MCF 10A (cell line): ENCODE measurements at places on chromosomes 4 and X. TPM values are rescaled to one million over a fixed set of nuclear protein-coding genes. Genes with fewer than 3 reads are reported as not detected.

GRCh38 chr4:165879641-165880040 is 6.6 kb downstream of the TLL1 start:
- no peak overlapping the region for H3K4me3 ChIP-seq
- no peak overlapping the region for H3K27ac ChIP-seq
- peaks cover 10% of the 10 kb centered on the region for H3K4me1 ChIP-seq
- H3K27me3 ChIP-seq, result no peaks in the 10 kb centered on the region

GRCh38 chrX:39752815-39753214 is 344.9 kb downstream of the BCOR start:
- H3K36me3 ChIP-seq, result no peaks in the 10 kb centered on the region
- peak; percentile 60 for DNase-seq
- peak overlapping the region; percentile 87 for H3K27ac ChIP-seq

DNA sequence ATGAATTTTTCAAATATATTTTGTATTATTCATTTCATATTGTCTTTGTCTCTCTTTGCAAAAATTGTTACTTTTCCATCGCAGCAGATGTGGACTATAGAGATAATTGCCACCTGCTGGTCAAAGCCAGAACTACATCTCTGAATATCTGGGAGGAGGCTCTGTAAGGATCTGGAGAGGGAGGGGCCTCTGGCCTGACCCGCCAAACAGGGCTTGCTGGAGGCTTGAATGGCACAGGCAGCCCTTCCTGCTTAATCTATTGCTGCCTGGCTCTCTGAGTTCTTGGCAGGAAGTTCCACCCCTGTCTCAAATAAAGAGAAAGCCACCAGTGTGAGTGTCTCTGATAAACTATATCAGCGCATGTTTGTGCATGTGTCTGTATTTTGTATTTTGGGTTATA is 132.4 kb downstream of the ZMAT1 start:
- H3K36me3 ChIP-seq, result no peaks in the 10 kb centered on the region
- H3K4me3 ChIP-seq, result no peak overlapping the region
- peaks cover 27% of the 10 kb centered on the region for H3K27me3 ChIP-seq
- no peaks in the 10 kb centered on the region for H3K4me1 ChIP-seq
- no peak overlapping the region for H3K27ac ChIP-seq
- peak; percentile 91 for DNase-seq

GRCh38 chrX:51484616-51485015 is 11.8 kb downstream of the NUDT11 start:
- H3K4me3 ChIP-seq, result no peak overlapping the region
- no peaks in the 10 kb centered on the region for H3K36me3 ChIP-seq
- no peak for DNase-seq
- peaks cover 36% of the 10 kb centered on the region for H3K27me3 ChIP-seq

GRCh38 chr4:73683033-73683432 is 57.3 kb upstream of the CXCL8 start:
- no peak for DNase-seq
- no peak overlapping the region for H3K4me3 ChIP-seq
- peaks cover 11% of the 10 kb centered on the region for H3K4me1 ChIP-seq
- peak overlapping the region; percentile 51 for H3K27ac ChIP-seq

- H3K4me3 ChIP-seq, result peak overlapping the region; percentile 51
- H3K4me1 ChIP-seq, result no peaks in the 10 kb centered on the region
- H3K27me3 ChIP-seq, result peaks cover 22% of the 10 kb centered on the region
- no peak overlapping the region for H3K27ac ChIP-seq
- no peaks in the 10 kb centered on the region for H3K36me3 ChIP-seq
Observed at GRCh38 chr4:2058264-2059045, 672 bp upstream of the NAT8L start.

- no peak for DNase-seq
- H3K27me3 ChIP-seq, result no peaks in the 10 kb centered on the region
- H3K36me3 ChIP-seq, result no peaks in the 10 kb centered on the region
- H3K27ac ChIP-seq, result no peak overlapping the region
Observed at GRCh38 chr4:153079857-153080391, 124.3 kb upstream of the TRIM2 start.

DNA sequence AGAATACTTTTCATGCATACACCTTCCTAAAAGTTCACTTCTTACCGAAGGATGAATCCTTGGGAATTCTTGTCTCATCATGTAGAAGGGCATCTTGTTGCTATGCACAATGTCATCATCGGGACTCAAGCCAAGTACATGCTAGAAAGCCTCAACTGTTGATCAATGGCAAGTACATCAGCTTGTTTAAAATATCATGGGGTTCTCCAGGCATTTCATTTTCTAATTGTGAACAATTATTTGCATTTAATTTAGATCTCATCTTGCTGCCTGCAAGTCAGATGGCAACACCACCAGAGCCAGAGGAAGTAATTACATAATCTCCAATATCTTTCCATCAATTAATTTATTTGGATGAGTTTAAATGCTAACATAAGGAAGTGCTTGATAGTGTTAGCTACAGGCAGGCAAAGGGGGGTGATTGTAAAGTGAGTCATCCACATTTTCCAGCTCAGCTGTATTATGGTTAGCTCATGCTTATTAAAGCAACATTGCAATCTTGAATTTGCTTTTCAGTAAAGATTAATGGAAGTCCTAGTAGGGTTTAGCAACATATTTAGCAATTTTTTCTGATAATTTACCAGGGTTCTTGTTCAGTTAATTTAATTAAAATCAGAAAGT is 356.5 kb downstream of the CBLL2 start:
- H3K4me1 ChIP-seq, result peaks cover 6% of the 10 kb centered on the region
- no peaks in the 10 kb centered on the region for H3K36me3 ChIP-seq
- no peak overlapping the region for H3K27ac ChIP-seq
- DNase-seq, result peak; percentile 12
- peaks cover 46% of the 10 kb centered on the region for H3K27me3 ChIP-seq
- H3K4me3 ChIP-seq, result no peak overlapping the region

TRO gene
- total RNA-seq, result not detected in 2 replicates

DNA sequence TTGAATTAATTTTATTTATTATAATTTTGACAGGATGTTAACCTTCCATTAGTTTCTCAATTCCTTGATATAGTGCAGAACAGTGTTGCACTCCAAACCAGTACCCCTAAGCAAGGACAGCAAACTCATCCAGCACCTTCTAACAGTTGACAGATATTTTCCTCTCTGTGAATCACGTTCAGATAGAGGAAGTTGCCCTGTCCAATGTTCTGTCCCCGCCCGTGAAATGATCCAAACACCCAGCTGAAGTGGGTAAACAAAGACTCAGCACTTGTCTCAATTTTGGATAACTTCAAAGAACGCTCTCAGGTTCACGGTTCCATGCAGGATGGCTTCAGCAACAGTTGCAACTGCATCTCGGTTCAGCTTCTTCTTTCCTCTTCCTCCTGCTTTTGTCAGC is 1240.0 kb upstream of the ADGRL3 start:
- no peak overlapping the region for H3K4me3 ChIP-seq
- no peaks in the 10 kb centered on the region for H3K4me1 ChIP-seq
- H3K27me3 ChIP-seq, result no peaks in the 10 kb centered on the region
- DNase-seq, result no peak
- H3K36me3 ChIP-seq, result no peaks in the 10 kb centered on the region

DNA sequence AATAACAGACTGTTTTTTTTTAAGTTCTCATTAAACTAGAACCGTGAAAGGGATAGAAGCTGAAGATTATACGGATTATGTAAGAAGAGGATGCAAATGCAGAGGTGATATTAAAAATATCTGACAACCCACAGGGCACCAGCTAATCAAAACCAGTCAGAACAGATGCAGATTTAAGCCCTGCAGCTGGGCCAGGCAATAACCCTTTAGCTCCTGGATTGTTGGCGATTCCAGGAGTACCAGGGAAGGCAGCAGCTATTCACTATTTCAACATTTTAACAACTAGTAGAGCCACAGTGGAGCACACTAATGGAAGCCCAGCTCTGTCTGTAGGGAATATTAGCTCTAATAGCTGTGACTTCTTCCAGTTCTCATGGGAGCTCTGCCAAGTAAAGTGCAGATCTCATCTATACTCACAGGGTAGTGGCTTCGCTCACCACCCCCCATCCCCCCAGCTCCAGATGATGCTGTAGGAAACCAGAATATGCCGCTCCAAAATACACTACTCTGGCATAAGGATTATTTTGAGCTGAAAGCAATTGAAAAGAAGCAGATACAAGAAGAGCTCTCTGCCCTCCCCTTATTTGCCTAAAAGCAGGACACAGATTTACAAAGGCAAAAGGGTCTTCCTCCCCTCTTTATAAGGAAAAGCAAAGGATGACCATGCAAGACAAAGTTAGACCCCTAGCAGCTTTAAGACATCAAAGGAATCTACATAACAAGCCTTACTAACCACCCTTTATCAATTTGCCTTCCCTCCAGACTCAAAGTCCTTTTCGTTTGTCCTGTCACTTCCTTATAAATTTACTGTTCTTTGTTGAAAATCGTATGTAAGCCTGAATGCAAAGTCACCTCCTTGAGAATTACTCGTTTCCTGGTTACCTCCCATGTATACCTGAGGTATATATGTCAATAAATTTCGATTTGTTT is 13.7 kb downstream of the SCD5 start:
- H3K27me3 ChIP-seq, result no peaks in the 10 kb centered on the region
- no peaks in the 10 kb centered on the region for H3K36me3 ChIP-seq
- peak overlapping the region; percentile 53 for H3K4me3 ChIP-seq
- H3K4me1 ChIP-seq, result peaks cover 45% of the 10 kb centered on the region
- peak; percentile 46 for DNase-seq
- H3K27ac ChIP-seq, result peak overlapping the region; percentile 52

GRCh38 chr4:110412354-110413065 is 63.4 kb upstream of the ENPEP start:
- no peaks in the 10 kb centered on the region for H3K27me3 ChIP-seq
- H3K4me3 ChIP-seq, result no peak overlapping the region
- H3K4me1 ChIP-seq, result no peaks in the 10 kb centered on the region
- no peak for DNase-seq
- H3K36me3 ChIP-seq, result no peaks in the 10 kb centered on the region
- no peak overlapping the region for H3K27ac ChIP-seq

DNA sequence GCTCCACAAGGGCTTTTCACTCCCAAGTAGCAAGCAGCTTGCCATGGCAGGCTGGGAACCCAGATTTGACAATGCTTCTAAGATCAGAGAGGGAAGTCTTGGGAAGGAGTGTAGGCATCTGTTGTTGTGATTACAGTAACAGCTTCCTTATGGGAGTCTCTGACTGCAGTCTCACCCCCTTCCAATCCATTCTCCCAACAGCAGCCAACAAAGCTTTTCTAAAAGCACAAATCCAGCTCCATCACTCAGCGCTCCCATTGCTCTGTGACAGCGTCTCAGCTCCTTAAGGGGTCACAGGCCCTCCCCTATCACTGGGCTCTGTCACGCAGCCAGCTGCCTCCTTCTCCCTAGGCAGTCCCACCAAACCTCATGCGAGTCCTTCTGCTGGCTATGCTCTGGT is 7.1 kb downstream of the IGFBP7 start:
- peak overlapping the region; percentile 55 for H3K27ac ChIP-seq
- no peak overlapping the region for H3K4me3 ChIP-seq
- H3K36me3 ChIP-seq, result no peaks in the 10 kb centered on the region
- H3K4me1 ChIP-seq, result peaks cover 44% of the 10 kb centered on the region
- DNase-seq, result no peak
- H3K27me3 ChIP-seq, result no peaks in the 10 kb centered on the region

GRCh38 chrX:127207326-127207725 is 387.8 kb downstream of the PRR32 start:
- no peaks in the 10 kb centered on the region for H3K27me3 ChIP-seq
- H3K4me3 ChIP-seq, result no peak overlapping the region
- H3K4me1 ChIP-seq, result no peaks in the 10 kb centered on the region
- H3K36me3 ChIP-seq, result no peaks in the 10 kb centered on the region
- DNase-seq, result no peak

GRCh38 chr4:54103190-54103574 is 3.2 kb downstream of the GSX2 start:
- H3K36me3 ChIP-seq, result no peaks in the 10 kb centered on the region
- no peak overlapping the region for H3K4me3 ChIP-seq
- H3K27me3 ChIP-seq, result no peaks in the 10 kb centered on the region
- H3K4me1 ChIP-seq, result no peaks in the 10 kb centered on the region

GRCh38 chr4:4443821-4444220 is 56.9 kb downstream of the NSG1 start:
- DNase-seq, result peak; percentile 17
- H3K36me3 ChIP-seq, result peaks cover 12% of the 10 kb centered on the region
- peaks cover 4% of the 10 kb centered on the region for H3K4me1 ChIP-seq
- no peak overlapping the region for H3K4me3 ChIP-seq
- no peak overlapping the region for H3K27ac ChIP-seq
- H3K27me3 ChIP-seq, result no peaks in the 10 kb centered on the region

DNA sequence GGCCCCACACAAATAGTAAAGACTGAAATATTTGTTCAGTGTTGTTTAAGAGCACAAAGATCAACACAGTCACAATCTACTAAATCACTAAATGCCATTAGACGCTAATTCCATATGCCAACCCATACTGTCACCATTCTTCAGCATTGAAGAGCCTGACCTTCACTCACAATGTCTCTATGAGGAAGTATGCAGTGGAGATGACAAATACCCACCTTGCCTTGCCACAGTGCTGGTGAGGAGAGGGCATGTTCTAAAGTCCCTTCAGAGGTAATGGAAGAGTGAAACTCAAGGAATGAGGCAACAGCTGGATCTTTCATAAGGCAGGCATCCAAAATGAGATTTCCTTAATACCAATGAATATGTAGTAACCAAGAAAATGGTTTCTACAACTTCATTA is 50.4 kb downstream of the FRMD7 start:
- peaks cover 52% of the 10 kb centered on the region for H3K27me3 ChIP-seq
- H3K4me3 ChIP-seq, result no peak overlapping the region
- H3K27ac ChIP-seq, result no peak overlapping the region
- no peaks in the 10 kb centered on the region for H3K4me1 ChIP-seq

DNA sequence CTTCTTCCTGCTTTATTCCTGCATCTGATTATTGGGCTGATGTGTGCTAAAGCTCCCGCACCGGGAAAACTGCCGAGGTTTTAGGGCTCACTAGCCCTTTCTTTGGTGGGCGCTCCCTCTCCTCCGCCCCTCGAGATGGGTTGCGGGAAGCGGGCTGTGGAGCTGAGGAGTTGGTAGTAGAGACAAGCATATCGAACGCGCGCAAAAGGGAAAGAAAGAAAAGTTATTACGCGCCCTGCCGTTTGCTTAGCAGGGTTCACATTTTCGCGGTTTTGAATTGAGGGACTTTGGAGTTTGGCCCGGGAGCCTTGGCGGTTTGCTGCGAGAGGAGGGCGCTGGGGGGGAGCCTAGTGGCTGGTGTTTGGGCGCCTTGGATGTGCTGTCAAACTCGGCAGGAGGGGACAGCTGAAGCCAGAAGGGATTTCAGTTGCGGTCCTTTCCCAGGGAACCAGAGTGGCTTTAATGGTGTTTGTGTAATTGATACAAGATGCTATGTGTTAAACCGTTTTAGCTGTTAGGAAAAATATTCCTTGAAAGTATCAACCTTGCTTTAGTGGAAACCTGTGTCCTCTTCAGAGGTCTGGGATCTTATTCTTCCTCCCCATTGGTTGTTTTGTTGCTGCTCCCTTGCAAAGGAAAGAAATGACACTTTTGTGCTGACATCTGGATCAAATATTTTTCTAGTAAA is 1.1 kb downstream of the GAB1 start:
- peak overlapping the region; percentile 84 for H3K4me3 ChIP-seq
- peaks cover 21% of the 10 kb centered on the region for H3K4me1 ChIP-seq

ZNF630 gene
- total RNA-seq, result 2.4 and 3.2 TPM in 2 replicates

DNA sequence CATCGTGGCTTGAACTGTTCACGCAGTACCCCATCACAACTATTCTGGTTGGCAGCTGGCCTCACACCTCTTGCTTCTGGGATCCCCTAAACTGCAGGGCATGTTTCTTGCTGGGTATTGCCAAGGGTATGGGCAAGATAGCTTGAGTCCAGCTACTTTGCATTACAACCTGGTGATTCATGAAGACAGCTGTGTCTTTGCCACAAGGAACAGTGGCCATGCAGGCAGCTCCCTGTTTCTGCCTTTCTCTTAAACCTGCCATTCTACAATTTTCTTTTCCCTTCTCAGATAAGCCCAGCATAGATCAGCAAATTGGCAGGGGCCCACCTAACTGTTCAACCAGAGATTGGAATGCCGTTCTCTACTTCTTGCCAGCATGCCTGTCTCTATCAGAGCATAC is 42.8 kb downstream of the TENM3 start:
- H3K36me3 ChIP-seq, result peaks cover 6% of the 10 kb centered on the region
- H3K4me3 ChIP-seq, result no peak overlapping the region
- no peak overlapping the region for H3K27ac ChIP-seq
- H3K4me1 ChIP-seq, result peaks cover 6% of the 10 kb centered on the region
- no peak for DNase-seq
- no peaks in the 10 kb centered on the region for H3K27me3 ChIP-seq
